Spinal cord (tissue), 10 donors: ENCODE measurements at places on chromosomes 2 and 18.

- no peak overlapping the region for H3K4me3 ChIP-seq
- peaks cover 29% of the 10 kb centered on the region for H3K4me1 ChIP-seq
- no peak for DNase-seq
- H3K27ac ChIP-seq, result no peak overlapping the region
- peaks cover 4% of the 10 kb centered on the region for H3K36me3 ChIP-seq
- peaks cover 13% of the 10 kb centered on the region for H3K27me3 ChIP-seq
Measured at GRCh38 chr2:66571918-66572317, 137.0 kb downstream of the MEIS1 start.

- H3K36me3 ChIP-seq, result no peaks in the 10 kb centered on the region
- H3K27ac ChIP-seq, result no peak overlapping the region
- H3K4me3 ChIP-seq, result no peak overlapping the region
- DNase-seq, result no peak
- no peaks in the 10 kb centered on the region for H3K27me3 ChIP-seq
- no peaks in the 10 kb centered on the region for H3K4me1 ChIP-seq
Measured at GRCh38 chr18:28512357-28512756, 335.4 kb upstream of the CDH2 start.

- H3K4me1 ChIP-seq, result no peaks in the 10 kb centered on the region
- no peak for DNase-seq
- H3K27me3 ChIP-seq, result no peaks in the 10 kb centered on the region
Measured at GRCh38 chr2:45028276-45028675, 19.0 kb upstream of the SIX2 start.

DNA sequence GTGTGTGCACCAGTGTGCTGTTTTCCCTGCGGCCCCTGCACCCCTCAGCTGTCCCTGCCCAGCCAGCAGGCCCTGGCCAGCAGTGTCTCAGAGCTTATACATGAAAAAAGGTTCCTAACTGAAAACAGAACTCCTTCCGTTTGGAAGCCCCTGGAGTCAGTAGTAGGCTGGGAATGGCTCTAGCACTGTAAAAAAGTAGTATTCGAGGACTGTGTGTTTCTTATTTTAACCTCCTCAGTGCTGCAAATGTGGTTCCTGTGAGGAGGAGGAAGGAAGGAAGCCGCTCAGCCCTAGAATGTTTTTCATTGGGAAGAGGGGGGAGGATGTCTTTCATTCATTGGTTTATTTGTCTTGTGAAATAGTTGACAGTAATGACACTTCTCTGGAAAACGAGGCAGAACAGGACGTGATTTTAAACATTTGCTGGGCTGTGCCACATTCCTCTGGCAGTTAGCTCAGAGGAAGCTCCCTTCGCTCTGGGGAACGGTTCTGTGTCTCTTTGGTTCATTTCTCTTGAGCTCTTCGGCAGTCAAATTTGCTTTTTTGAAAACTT lies 103.5 kb downstream of the SPTBN1 start:
- peak overlapping the region; percentile 61 for H3K4me3 ChIP-seq
- peak; percentile 52 for DNase-seq
- peaks cover 29% of the 10 kb centered on the region for H3K4me1 ChIP-seq
- H3K27ac ChIP-seq, result peak overlapping the region; percentile 91
- H3K36me3 ChIP-seq, result peaks cover 3% of the 10 kb centered on the region

GRCh38 chr2:19868701-19869580 lies 32.8 kb downstream of the TTC32 start:
- peaks cover 13% of the 10 kb centered on the region for H3K27me3 ChIP-seq
- no peak for DNase-seq
- peaks cover 15% of the 10 kb centered on the region for H3K4me1 ChIP-seq
- H3K36me3 ChIP-seq, result no peaks in the 10 kb centered on the region
- H3K27ac ChIP-seq, result no peak overlapping the region

DNA sequence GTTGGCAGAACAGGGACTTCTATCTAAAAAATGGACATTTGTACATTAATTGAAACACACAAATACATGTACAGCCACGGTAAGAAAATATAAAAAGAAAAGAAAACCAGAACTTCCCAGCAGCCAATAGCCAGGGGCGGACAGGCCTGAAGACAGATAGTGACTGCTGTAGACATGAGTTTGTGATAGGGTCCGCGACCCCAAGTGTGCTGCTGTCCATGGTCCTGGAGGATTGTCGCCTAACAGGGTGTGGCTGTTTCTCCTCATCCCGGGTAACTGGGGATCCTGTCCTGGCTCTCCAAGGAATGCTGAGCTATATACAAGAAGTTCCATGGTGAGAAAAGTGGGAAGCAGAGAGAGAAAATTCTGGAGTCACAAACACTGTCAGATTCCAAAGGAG lies 266.5 kb upstream of the SALL3 start:
- no peaks in the 10 kb centered on the region for H3K27me3 ChIP-seq
- H3K4me3 ChIP-seq, result no peak overlapping the region
- no peaks in the 10 kb centered on the region for H3K36me3 ChIP-seq
- DNase-seq, result no peak

- DNase-seq, result no peak
- no peaks in the 10 kb centered on the region for H3K27me3 ChIP-seq
- peaks cover 30% of the 10 kb centered on the region for H3K36me3 ChIP-seq
- H3K4me3 ChIP-seq, result no peak overlapping the region
Measured at GRCh38 chr18:48627216-48627615, 88.4 kb downstream of the CTIF start.

DNA sequence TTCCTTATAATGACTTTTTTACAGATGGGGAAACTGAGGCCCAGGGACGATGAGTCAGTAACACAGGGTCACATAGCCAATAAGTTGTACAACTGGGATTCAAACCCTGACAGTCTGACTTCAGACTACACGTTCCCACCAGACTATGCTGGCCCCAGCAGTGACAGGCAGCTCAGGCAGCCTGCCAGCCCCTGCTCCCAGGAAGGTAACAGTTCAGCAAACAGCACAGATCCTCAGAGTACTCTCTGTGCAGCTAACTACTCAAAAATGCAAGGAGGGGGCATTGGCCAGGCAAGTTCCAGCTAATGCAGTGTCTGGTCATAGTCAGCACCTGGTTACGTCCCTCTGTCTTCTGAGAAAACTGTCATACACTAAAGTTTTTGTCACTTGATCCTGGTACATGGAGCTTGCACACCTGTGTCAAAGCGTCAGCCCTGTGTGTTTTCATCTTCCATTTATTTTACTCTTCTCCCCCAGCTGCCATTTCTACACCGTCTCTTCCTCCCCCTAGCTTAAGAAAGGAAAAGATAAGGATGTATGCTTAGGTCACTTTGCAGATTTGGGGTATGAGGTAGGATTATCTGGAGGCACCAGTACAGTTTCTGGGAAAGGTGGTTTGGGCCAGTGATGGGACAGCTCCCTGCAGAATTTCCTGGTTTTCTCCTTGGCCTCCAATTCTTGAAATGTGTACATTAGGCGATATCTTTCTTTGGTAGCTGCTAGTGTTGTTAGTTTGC lies 4.5 kb downstream of the SMARCAL1 start:
- peaks cover 31% of the 10 kb centered on the region for H3K36me3 ChIP-seq
- H3K27ac ChIP-seq, result no peak overlapping the region
- no peak for DNase-seq
- no peak overlapping the region for H3K4me3 ChIP-seq
- peaks cover 6% of the 10 kb centered on the region for H3K4me1 ChIP-seq

GRCh38 chr2:112623913-112624777 lies 21.6 kb upstream of the SLC20A1 start:
- no peak overlapping the region for H3K4me3 ChIP-seq
- H3K36me3 ChIP-seq, result no peaks in the 10 kb centered on the region
- no peak for DNase-seq
- peaks cover 10% of the 10 kb centered on the region for H3K4me1 ChIP-seq
- no peak overlapping the region for H3K27ac ChIP-seq
- no peaks in the 10 kb centered on the region for H3K27me3 ChIP-seq

DNA sequence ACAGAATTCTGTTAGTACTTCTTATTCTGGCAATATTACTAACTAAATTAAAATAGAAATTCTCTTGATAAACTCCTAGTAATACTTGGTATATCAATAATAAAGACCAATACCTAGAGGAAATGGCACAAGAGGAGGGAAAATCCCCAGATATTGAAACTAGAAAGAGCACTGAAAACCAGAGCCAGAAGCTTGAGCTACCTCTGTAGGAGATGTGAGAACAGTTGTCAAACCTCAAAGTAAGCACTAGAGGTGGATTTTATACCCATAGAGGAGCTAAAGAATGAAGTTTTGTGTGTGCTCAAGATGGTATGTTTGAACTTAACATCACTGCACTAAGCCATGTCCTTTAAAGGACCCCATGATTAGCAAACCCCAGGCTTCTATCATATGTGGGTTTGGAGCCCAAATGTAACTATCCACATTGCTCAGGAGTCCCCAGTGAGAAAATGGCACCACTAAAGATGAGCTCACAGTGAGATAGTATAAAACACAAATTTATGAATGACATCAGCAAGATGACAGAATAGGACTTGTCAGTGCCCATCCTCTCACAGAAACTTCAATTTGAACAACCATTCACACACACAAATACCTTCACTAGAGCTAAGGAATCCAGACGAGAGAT lies 122.1 kb downstream of the PKP4 start:
- H3K4me1 ChIP-seq, result no peaks in the 10 kb centered on the region
- no peak overlapping the region for H3K4me3 ChIP-seq

- no peaks in the 10 kb centered on the region for H3K27me3 ChIP-seq
- DNase-seq, result no peak
- H3K36me3 ChIP-seq, result no peaks in the 10 kb centered on the region
Measured at GRCh38 chr18:25399554-25399953, 47.6 kb upstream of the ZNF521 start.

- peaks cover 35% of the 10 kb centered on the region for H3K36me3 ChIP-seq
- H3K4me1 ChIP-seq, result peaks cover 23% of the 10 kb centered on the region
- no peaks in the 10 kb centered on the region for H3K27me3 ChIP-seq
- no peak overlapping the region for H3K27ac ChIP-seq
- no peak overlapping the region for H3K4me3 ChIP-seq
Measured at GRCh38 chr18:79371561-79372121, 24.1 kb upstream of the NFATC1 start.

GRCh38 chr2:150919901-150920300 lies 341.8 kb downstream of the RBM43 start:
- H3K27me3 ChIP-seq, result no peaks in the 10 kb centered on the region
- no peak overlapping the region for H3K4me3 ChIP-seq
- DNase-seq, result no peak
- no peak overlapping the region for H3K27ac ChIP-seq
- H3K4me1 ChIP-seq, result peaks cover 3% of the 10 kb centered on the region

GRCh38 chr2:119469661-119470297 lies 38.1 kb downstream of the TMEM37 start:
- H3K4me1 ChIP-seq, result peaks cover 4% of the 10 kb centered on the region
- H3K27ac ChIP-seq, result no peak overlapping the region
- no peaks in the 10 kb centered on the region for H3K27me3 ChIP-seq
- H3K4me3 ChIP-seq, result no peak overlapping the region

DNA sequence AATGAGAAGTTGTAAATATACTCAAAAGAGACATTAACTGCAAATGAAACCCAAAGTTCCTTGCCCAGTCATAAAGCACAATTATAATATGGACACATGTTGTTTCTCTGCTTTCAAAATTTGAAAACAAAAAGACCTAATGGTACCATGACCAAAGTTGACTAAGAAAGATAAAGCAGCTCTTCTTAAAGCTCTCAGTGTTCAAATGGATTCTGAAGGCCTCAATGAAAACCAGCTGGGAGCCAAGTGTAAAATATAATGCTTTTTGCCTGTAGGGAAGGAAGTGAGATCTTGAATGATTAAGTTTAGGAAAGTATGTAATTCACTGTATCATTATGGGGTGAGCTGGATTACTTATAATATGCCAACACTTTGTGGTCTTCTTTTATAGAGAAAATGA lies 178.6 kb downstream of the SATB2 start:
- no peaks in the 10 kb centered on the region for H3K36me3 ChIP-seq
- no peak overlapping the region for H3K4me3 ChIP-seq
- H3K27ac ChIP-seq, result no peak overlapping the region
- no peak for DNase-seq

DNA sequence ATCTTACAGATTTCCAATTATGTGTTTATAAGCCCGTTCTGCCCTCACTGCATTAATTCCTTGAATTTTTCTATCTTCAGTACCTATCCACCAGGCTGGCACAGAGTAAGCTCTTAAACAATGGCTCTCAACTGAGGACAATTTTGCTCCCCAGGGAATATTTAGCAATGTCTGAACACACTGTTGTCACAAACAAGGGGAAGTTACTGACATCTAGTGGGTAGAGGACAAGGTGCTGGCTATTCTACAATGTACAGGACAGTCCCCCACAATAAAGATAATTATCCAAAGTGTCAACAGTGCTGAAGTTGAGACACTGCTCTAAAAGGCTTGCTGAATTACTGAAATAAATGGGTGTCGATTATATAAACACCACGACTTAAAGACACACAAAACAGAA lies 5.0 kb downstream of the NDUFS1 start:
- no peak overlapping the region for H3K4me3 ChIP-seq
- DNase-seq, result no peak
- peaks cover 7% of the 10 kb centered on the region for H3K4me1 ChIP-seq
- no peak overlapping the region for H3K27ac ChIP-seq

GRCh38 chr2:149597668-149598326 lies 10.2 kb upstream of the MMADHC start:
- no peaks in the 10 kb centered on the region for H3K36me3 ChIP-seq
- H3K4me3 ChIP-seq, result peak overlapping the region; percentile 30
- no peaks in the 10 kb centered on the region for H3K27me3 ChIP-seq
